ENCODE measurements at places on chromosomes 3 and 15. TPM values are rescaled to one million over a fixed set of nuclear protein-coding genes. Genes with fewer than 3 reads are reported as not detected.
A peak's percentile ranks its signal among the peaks of the same experiment; 100 is the strongest.

The CAND2 gene
- 1.6 TPM for total RNA-seq

GRCh38 chr3:87792534-87793336 lies 266.1 kb downstream of the CGGBP1 start:
- DNase-seq: no peak
- H3K27me3 ChIP-seq: peaks cover 11% of the 10 kb centered on the region
- H3K4me1 ChIP-seq: no peaks in the 10 kb centered on the region
- no peak within 1 kb of the TSS for H3K27ac ChIP-seq
- no peaks in the 10 kb centered on the region for H3K36me3 ChIP-seq

The TMC3 gene
- total RNA-seq: not detected

The SCAANT1 gene
- total RNA-seq: 1.7 TPM

The FAM81A gene
- 19.9 TPM for total RNA-seq

The CCR4 gene
- 8.6 TPM for total RNA-seq

- no peak for DNase-seq
- H3K4me3 ChIP-seq: no peak overlapping the region
- no peaks in the 10 kb centered on the region for H3K27me3 ChIP-seq
- no peak overlapping the region for H3K27ac ChIP-seq
Measured at GRCh38 chr15:86711476-86711875, 631.8 kb downstream of the AGBL1 start.

DNA sequence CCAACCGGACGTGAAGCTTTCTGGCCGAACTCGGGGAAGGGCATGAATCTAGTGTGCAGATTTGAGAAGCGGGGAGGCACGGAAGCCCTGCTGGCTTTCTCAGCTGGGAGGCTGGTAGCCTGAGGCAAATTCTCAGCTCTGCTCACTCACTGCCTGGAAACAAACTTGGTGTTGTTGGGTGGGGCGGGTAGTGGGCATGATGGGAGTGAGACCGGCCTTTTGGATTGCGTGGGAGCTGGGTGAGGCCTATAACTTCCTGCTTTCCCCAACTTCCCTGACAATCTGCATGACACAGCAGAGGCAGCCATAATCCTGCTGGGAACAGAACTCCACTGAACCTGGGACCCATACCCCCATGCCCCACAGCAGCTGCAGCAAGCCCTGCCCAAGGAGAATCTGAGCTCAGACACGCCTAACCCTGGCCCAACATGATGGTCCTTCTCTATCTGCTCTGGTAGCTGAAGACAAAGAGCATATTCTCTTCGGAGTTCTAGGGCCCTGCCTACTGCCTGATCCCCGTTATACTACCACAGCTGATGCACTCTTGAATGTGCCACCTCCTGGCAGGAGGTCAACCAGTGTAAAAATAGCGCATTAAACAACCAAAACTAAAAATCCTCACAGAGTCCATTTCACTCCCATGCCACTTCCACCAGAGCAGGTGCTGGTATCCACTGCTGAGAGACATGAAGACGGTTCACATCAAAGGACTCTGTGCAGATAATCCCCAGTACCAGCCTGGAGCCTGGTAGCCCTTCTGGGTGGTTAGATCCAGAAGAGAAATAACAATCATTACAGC lies 44.7 kb downstream of the CEP70 start:
- H3K4me3 ChIP-seq: no peak overlapping the region
- no peak for DNase-seq
- no peak overlapping the region for H3K27ac ChIP-seq
- no peaks in the 10 kb centered on the region for H3K36me3 ChIP-seq
- no peaks in the 10 kb centered on the region for H3K4me1 ChIP-seq

DNA sequence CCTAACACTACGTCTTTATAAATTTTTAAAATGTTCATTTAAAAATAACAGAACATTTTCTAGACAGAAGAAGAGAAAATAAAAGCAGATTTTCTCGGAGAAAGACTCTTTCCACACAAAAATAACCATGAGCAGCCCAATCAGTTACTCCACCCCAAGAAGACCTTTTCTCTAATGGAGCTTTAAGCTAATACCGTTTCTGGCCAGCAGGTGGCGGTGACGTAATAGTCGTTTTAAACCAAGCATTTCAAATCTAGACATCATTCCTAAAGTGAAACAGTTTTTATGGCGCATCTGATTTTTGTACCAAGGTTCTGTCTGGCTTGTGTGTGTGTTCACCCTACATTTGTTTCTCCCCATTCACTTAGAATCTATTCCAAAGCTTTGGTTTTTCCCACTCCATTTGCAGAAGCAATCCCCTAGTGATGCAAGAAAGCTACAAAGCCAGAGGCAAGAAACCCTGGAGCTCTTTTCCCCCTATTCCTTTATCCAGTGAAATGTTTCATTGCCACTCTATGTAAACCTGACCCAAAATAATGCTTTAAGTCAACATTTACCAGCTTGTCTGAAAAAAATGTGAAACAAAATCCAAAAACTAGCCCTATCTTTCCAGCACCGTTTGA lies 336.7 kb upstream of the IGF1R start:
- H3K4me1 ChIP-seq: no peaks in the 10 kb centered on the region
- no peak overlapping the region for H3K4me3 ChIP-seq
- no peaks in the 10 kb centered on the region for H3K36me3 ChIP-seq
- peak; percentile 9 for DNase-seq

DNA sequence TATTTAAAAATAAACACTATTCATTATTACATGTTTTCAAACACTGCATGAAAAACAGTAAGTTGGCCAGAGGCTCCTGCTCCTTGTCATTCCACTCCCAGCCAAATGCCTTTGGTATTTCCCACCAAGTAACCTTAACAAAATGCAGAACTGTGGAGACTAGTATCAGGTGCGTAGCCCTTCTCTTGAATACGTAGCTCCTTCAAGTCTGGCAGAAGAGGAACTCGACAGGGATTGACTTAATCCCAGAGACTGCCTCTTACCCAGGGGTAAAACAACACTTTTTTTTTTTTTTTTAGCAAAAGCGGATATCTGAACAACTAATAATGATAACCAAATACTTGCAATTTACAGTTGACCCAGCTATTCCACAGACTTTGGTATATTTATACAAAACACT lies 738 bp downstream of the COMMD2 start:
- H3K4me1 ChIP-seq: no peaks in the 10 kb centered on the region
- H3K27ac ChIP-seq: no peak overlapping the region
- no peaks in the 10 kb centered on the region for H3K27me3 ChIP-seq
- H3K4me3 ChIP-seq: peak overlapping the region; percentile 85

DNA sequence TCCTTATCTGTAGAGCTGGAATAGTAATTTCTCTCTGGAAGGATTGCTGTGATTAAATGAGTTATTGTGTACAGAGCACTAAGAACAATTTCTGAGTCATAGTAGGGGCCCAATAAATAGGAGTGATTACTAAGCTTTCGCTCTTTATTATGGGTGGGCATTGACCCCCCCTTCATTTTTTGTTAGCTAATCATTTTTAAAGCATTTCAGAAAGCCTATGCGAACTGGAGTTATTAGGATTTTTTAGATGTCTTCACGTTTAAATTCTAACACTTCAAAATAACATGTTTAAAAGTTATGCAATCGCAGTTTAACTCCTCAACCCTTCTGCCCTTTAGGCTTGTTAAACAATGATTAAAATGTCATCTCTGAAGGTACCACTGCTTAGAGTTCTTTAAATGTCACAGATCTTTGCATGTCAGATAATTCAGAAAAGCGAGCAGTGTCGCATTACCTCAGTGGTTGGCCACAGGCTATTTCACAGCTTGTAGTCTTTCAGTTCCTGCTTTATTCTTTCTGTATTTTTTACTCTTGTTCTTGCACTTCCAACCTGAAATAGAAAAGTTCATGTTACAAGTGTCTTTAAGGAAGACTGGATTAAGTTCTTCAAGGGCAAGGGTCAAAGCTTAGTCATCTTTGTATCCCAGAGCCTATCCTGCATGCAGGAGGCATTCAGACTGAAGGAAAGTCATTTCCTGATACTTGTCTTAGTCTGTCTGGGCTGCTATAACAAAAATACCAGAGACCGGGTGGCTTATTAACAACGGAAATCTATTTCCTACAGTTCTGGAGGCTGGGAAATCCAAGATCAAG lies 102.9 kb downstream of the FNDC3B start:
- H3K27ac ChIP-seq: peak overlapping the region; percentile 95
- no peaks in the 10 kb centered on the region for H3K27me3 ChIP-seq
- peaks cover 4% of the 10 kb centered on the region for H3K36me3 ChIP-seq
- peaks cover 81% of the 10 kb centered on the region for H3K4me1 ChIP-seq

DNA sequence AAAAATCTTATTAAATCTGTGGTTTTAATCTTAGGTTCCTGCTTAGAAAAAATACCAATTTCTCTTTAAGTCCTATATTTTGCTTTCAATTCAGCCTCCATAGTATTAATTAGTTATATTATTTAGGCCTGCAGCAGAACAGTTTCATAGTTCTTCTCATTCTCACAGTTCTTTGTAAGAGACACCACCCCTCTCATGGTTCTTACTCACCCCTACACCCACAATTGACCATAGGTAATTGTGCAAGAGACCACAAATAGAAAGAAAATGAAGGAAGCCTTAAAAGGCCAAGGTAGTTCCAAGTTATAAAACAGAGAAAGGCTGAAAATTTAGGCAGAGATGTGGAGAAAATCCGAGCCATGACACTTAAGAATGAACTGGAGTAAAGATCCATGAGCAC lies 415.3 kb downstream of the TIGIT start:
- no peak overlapping the region for H3K4me3 ChIP-seq
- no peaks in the 10 kb centered on the region for H3K4me1 ChIP-seq
- H3K27ac ChIP-seq: no peak overlapping the region
- no peaks in the 10 kb centered on the region for H3K27me3 ChIP-seq

- no peak overlapping the region for H3K4me3 ChIP-seq
- no peaks in the 10 kb centered on the region for H3K36me3 ChIP-seq
- H3K4me1 ChIP-seq: 0 out of 2 replicates have a peak, but pooled peaks cover 5% of the 10 kb centered on the region
- peaks cover 4% of the 10 kb centered on the region for H3K27me3 ChIP-seq
- no peak for DNase-seq
Measured at GRCh38 chr3:72891053-72891855, 3.4 kb downstream of the GXYLT2 start.

GRCh38 chr15:65381445-65382145 lies 3.8 kb upstream of the IGDCC3 start:
- H3K36me3 ChIP-seq: no peaks in the 10 kb centered on the region
- no peak overlapping the region for H3K27ac ChIP-seq
- DNase-seq: no peak
- H3K4me1 ChIP-seq: peaks cover 7% of the 10 kb centered on the region

DNA sequence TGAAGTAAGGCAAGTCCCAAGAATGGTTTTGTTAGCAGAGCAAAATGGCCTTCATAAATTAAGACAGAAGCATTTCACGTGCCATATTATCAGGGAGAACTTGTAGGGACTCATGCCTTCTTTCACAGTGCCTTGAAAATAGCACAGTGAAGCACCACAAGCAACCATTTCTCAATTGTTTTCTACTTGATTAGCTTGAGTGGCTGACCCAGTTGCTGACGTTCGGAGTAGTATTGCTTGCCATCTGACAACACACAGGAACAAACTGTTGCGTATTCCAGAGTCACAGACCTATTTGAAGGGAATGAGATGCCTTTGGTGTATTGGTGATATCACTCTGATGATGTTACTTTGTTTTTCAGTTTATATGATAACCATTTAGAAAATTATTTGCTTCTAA lies 3.0 kb upstream of the C3orf52 start:
- no peak overlapping the region for H3K4me3 ChIP-seq
- no peaks in the 10 kb centered on the region for H3K4me1 ChIP-seq

GRCh38 chr15:70867911-70868467 lies 14.0 kb upstream of the LARP6 start:
- no peak overlapping the region for H3K4me3 ChIP-seq
- H3K36me3 ChIP-seq: no peaks in the 10 kb centered on the region
- H3K27ac ChIP-seq: no peak overlapping the region
- DNase-seq: no peak

GRCh38 chr3:146375219-146375618 lies 94.1 kb downstream of the PLSCR2 start:
- no peaks in the 10 kb centered on the region for H3K4me1 ChIP-seq
- no peak for DNase-seq
- no peak overlapping the region for H3K27ac ChIP-seq
- no peak overlapping the region for H3K4me3 ChIP-seq
- H3K36me3 ChIP-seq: no peaks in the 10 kb centered on the region
- no peaks in the 10 kb centered on the region for H3K27me3 ChIP-seq

The LYSMD2 gene
- total RNA-seq: 42.1 TPM

The APOD gene
- not detected for total RNA-seq

The HRG gene
- 0.13 TPM for total RNA-seq

DNA sequence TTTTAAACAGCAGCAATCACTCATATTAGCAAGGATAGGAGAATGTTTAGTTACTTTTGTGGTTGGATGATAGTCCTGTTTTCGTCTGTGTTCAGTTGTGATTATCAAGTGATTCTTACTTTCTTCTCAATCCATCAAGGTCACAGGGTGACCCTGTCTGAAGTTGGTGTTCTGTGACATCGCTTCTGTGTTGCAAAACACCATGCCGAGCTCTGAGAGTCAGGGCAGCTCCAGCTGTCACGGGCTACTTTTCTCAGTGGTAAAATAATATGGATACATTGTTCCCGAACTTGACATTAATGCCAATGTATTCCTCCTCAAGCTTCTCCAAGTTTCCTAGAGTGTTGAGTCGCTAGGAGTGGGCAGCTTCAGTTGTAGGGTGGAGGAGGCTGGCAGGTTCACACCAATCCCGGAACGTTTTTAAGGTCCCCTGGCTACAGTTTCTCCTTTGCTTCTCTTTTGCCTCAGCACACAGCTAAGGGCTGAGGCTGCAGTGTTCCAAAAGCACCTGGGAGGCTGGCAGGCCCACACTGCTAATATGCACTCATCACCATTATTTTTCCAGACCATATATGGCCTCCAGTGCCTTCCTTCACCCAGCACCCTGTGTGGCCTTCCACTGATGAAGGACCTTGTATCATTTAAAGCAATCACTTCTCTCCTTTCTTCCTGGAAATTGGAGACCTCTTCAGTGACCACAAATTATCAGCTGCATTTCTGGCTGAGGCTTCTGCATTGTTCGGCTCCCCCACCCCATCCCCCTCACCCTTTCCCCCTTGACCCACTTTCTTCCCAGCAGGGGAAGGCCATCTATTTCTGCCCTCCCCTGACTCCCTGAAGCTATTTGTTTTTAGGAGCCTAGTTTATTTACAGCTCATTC lies 25.8 kb downstream of the COLQ start:
- H3K27me3 ChIP-seq: no peaks in the 10 kb centered on the region
- H3K36me3 ChIP-seq: no peaks in the 10 kb centered on the region
- DNase-seq: no peak
- H3K27ac ChIP-seq: no peak overlapping the region
- H3K4me3 ChIP-seq: no peak overlapping the region
